ENCODE measurements at places on chromosomes 3 and 15. TPM values are rescaled to one million over a fixed set of nuclear protein-coding genes. Genes with fewer than 3 reads are reported as not detected.

DNA sequence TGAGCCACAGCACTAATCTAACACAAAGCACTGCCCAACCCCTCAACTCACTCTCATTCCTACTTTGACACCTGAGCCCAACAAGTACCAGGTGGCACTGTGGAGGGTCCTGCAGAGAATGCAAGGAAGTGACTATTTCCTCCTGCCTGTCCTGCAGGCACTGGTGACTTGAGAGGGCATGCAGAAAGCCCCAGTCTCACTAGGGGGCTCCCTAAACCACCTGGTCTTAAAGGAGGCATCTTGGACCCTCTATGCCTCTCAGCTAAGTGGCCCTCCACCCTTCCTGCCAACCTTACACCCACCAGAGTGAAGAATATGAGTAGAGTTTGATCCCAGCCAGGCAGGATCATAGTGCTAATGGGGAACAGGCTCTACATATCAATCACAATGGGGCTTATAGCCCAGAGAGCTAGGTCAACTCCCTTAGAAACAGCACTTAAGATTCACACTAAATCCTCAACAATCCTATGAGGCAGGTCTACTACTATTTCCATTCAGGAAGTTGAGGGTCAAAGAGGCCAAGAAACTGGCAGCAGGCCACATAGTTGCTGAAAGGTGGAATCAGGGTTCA, 15.2 kb downstream of the TRAIP start:
- no peak for DNase-seq

- no peak for DNase-seq
Observed at GRCh38 chr15:83102346-83102745, 5.1 kb upstream of the TM6SF1 start.

DNA sequence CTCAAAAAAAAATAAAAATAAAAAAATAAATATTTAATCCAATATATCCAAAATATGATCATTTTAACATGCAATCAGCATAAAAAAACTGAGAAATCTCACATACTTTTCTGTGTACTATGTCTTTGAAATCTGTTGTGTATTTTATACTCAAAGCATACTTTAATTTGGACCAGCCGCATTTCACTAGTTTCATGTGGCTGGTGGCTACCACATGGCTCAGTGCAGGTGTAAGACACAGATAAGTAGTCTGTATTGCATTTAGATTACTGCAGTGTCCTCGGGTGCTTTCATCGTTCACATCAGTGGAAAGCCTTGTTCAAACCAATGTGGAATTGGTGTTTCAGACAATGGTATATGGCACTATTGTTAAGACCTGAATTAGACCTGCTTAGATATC, 11.0 kb downstream of the CRTC3 start:
- no peak for DNase-seq

- DNase-seq = no peak
Observed at GRCh38 chr15:89072277-89072869, 15.9 kb upstream of the ABHD2 start.

GRCh38 chr15:61835496-61836106, 224.6 kb downstream of the VPS13C start:
- peak; percentile 35 for DNase-seq

DNA sequence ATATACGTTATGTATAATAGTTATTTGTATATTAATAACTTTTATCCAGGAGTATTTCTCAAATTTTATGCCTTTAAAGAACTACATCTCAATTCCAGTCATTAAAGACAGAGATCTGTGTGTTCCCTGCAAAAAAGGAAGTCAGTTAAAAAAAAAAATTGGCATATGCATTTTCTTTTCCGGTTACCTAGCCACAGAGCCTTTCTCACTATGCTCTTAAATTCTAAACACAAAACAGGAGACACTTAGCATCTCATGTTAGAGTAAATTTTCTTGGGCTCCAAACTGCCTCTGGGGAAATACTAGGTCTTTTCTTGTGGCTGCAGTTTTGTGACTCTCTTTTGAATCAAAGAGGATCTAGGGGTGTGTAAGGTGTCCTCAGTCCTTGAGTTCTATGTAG, 105.9 kb downstream of the KCNH8 start:
- no peak for DNase-seq

CHST2 gene
- total RNA-seq = 4.8 TPM

NPAP1 gene
- total RNA-seq = not detected

DNA sequence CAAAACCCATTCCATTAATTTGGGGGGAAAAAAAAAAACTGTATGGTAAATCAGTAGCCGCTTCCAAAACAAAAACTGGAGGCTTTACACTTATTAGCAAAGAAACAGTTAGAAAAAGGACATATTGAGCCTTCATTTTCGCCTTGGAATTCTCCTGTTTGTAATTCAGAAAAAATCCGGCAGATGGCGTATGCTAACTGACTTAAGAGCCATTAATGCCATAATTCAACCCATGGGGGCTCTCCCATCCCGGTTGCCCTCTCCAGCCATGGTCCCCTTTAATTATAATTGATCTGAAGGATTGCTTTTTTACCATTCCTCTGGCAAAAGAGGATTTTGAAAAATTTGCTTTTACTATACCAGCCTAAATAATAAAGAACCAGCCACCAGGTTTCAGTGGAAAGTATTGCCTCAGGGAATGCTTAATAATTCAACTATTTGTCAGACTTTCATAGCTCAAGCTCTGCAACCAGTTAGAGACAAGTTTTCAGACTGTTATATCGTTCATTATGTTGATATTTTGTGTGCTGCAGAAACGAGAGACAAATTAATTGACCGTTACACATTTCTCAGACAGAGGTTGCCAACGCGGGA, 9.4 kb upstream of the RPL24 start:
- peak; percentile 38 for DNase-seq

CD200R1 gene
- 0.57 TPM for total RNA-seq

DNA sequence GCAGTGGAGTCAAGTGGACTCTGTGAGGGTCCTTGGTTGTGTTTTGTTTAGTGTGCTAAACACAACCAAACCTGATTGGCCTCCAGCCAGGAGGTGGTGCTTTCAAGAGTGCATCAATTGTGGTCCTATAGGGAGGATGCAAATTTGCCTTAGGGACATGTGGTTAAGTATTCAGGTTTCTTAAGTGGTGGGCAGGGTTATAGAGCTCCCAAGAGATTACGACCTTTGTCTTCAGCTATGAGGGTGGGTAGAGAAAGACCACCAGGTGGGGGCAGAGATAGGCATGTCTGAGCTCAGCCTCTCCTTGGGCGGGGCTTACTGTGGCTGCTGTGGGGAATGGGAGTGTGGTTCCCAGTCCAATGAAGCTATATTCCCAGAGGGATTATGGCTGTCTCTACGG, 186.6 kb downstream of the SQOR start:
- DNase-seq = no peak

- no peak for DNase-seq
Observed at GRCh38 chr15:56351957-56352506, 13.2 kb upstream of the TEX9 start.

- no peak for DNase-seq
Observed at GRCh38 chr15:80405554-80405850, 1.3 kb downstream of the ARNT2 start.

GRCh38 chr3:171064461-171064860, 37.9 kb upstream of the SLC2A2 start:
- DNase-seq = no peak

- peak; percentile 90 for DNase-seq
Observed at GRCh38 chr3:194333212-194333980, 17.7 kb downstream of the CPN2 start.

GRM7 gene
- total RNA-seq = not detected

- peak; percentile 45 for DNase-seq
Observed at GRCh38 chr3:139533781-139534454, 5.6 kb downstream of the RBP1 start.

- DNase-seq = no peak
Observed at GRCh38 chr15:73564255-73564654, 68.9 kb downstream of the NPTN start.

TYRO3 gene
- total RNA-seq = 2.1 TPM

DNA sequence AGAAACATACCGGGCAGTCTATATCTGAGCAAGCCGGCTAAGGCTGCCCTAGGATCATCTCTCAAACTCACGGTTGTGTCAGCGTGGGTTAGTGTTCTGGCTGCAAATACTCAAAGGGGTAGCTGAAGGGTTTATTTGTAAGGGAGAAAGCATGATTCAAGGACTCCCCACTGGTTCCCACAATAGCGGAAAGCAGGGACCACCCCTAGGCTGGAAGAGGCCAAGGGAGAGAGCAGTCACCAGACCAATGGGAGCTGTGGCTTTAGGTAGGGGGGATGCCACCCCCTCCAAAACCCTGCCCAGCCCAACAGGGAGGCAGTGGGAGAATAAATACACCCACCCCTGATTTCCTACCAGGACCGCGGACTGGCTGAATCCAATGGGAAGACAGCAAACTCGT, 7.3 kb upstream of the LMCD1 start:
- no peak for DNase-seq

GRCh38 chr3:72655723-72656122, 192.5 kb downstream of the SHQ1 start:
- DNase-seq = no peak

GMPS gene
- 30.6 TPM for total RNA-seq

DNA sequence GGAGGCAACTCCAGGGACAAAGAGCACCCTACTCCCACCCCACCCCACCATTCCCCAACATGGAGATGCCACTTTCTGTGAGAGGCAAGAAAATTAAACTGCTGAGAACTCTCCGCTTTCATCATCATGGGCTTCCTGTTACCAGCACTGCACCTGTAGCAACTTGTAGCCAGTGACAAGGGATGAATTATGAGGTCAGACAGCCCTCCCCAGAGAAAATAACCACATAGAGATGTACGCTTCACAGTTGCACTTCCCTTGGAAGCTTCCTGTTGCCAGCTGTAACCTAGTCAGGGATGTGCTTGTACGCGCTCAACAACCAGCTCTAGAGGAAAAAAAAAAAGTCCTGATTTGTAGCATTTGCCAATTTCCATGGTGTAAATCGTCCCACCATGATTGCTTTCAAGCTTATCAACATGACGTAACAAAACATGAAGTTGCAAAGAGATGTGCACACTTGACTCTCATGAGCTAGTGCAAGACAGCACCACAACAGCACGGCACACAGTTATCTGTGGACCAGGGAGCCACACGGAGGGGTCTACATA, 145.4 kb downstream of the RAB11A start:
- DNase-seq = no peak

All from heart right ventricle (tissue), 16 donors.